GM18507 (cell line): ENCODE measurements at places on chromosomes 6 and 20.

DNA sequence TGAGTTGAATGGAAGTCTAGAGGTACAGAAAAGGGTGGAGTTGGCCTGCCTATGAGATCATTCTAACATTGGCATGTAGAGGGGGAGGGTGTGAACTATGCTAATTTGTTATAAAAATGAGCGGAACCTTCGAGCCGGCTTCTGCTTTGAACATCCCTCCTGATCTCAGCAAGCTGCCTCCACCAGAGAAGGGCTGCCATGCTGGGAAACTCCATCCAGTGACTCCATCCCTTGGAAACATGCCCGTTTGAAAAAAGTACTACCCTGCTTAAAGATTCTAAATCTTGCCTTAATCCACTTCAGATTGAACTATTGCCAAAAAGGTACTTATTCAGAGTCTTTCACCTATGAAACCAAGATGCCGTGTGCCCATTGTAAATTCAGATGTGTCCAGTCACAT, 43.6 kb upstream of the TMEM170B start:
- no peak for DNase-seq

DNA sequence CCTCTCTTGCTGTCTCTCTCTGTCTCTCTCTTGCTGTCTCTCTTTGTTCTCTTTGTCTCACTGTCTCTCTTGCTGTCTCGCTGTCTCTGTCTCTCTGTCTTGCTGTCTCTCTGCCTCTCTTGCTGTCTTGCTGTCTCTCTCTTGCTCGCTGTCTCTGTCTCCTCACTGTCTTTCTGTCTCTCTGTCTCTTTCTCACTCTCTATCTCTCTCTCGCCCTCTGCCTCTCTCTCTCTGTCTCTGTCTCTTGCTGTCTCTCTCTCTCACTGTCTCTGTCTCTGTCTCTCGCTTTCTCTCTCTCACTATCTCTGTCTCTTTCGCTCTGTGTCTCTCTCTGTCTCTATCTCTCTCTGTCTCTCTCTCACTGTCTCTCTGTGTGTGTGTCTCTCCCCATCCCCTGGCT, 92.9 kb upstream of the MC3R start:
- DNase-seq: no peak

GRCh38 chr6:128438393-128438792, 82.0 kb downstream of the PTPRK start:
- no peak for DNase-seq

- DNase-seq: no peak
Measured at GRCh38 chr6:20559924-20560551, 25.8 kb downstream of the CDKAL1 start.

DNA sequence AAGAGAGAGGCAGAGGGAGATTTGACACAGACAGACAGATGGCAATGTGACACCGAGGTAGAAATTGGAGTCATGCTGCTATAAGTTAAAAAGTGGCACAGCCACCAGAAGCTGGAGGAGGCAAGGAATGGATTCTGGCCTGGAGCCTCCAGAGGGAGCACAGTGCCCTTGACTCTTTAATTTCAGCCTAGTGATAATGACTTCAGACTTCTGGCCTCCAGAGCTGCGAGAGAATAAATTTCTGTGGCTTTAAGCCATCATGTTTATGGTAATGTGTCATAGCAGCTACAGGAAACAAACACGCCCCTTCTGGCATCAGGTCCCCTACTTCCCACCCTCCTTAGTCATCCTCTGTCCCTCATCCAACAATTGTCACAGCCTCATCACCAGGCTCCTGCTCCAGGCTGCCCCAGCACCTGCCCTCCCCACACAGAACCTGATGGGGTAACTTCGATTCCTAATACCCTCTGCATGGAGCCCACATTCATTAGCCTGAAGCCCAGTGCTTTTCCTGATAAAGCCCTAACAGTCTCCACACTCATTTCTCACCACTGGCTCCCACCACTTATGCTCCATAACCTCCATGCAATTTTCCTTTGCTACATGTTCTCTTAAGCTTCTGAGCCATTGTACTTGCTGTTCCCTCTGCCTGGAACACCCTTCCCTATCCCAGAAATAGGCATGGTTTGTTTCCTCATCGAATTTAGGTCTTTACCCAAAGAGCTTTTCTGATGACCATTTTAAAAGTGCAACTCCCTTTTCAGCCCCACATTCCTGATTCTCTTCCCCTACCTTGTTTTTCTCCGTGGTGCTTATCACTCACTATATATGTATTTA, 69.7 kb upstream of the TOX2 start:
- DNase-seq: no peak

DNA sequence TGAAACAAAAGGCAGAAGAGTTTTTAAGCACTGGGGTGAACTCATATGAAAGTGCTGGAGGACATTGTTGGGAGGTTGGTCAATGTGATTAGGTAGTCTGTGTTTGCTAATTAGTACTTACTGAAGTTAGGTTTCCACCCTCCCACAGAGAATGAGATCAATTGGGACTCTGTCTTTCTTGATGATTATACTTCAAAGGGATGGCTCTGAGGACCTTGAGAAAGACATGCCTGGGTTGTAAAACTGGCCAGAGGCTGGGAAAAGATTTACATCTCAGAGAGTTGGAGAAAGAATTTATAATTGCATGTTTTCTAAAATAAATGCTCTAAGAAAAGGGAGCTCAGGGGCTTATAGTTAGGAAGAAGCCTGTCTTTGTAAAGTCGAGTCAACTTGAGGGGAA, 74.0 kb downstream of the CD109 start:
- DNase-seq: no peak

DNA sequence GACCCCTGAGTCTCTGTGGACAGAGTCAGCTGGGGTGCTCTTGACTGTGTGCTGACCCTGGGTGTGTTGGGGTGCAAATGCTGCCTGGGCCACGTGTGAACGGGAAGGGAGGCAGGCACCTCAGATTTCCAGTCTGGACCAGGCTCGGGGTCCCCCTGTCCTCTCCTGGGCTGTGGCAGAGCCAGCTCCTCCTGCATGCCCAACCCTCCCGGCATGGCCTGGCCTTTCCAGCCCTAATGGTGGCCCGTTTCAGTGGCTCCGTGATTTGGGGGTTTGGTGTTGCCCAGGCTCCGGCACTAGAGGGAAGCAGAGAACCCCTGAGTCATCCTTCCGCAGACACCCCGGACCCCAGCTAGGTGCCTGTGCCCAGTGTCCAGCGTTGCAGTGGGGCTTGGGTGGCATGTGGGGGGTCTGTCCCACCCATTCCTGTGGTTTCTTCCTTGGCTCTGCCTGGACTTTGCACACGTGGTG, 9.1 kb downstream of the RBM38 start:
- DNase-seq: no peak

DNA sequence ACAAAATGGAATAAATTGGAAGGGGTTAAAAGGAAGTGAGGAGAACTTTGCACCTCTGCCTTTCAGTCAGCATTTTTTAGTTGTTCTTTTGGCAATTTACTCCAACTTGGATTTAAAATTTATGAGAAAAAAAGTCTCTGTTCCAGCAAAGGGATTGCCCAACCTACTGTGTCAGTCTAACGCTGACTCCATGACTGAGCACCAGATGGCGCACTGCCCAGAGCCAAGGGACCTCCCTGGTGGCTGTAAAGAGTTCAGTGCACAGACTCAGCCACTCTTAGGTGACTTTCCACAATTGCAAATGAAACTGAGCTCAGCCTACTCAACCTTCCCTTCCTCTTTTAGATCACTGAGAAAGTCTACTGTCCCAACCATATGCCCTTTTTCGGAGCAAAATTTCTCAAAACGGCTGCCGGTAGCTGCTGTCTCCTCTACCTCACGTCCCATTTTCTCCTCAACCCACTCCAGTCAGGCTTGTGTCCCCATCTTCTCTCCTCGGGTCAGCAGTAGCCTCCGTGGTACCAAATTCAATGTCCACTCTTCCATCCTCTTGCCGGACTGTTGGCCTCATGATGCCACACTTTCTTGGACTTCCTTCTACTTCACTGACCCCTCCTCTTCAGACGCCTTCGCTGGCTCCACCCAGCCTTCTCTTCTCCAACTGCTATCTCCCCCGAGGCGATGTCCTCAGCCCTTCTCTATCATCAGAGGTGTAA, 38.7 kb downstream of the GSTA2 start:
- DNase-seq: peak; percentile 49

DNA sequence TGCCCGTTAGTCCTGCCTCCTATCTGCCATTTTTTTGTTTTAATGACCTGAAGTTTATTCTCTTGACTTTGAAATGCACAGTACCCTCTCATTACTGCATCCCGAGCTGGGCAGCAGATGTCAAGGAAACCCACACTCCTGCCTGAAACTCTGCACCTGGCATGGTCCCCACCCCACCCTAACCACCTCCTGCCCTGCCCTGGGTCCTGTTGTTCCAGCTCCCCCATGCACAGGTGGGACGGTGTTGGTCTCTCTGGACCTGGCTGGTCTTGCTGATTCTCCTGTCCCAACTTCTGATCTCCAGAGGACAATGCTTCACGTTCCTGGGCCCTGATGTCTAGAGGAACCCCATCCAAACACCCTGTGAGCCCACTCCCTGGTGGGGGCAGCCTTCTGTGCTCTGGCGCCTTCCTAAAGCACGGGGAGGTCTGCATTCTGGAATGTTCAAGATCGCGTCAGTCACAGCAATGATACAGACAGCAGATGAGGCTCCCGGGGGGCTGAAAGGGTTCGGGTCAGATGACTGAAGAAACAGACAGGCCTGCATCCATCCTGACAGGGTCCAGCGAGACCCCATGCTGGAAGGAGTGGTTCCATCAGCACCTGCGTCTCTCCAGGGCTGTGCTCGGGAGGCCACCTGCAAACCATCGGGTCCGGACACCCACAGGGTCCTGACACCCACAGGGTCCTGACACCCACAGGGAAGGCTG, 73.6 kb downstream of the ERMARD start:
- no peak for DNase-seq

GRCh38 chr6:18362058-18362561, 25.0 kb upstream of the RNF144B start:
- no peak for DNase-seq

- DNase-seq: no peak
Measured at GRCh38 chr6:16162003-16162402, 33.1 kb downstream of the MYLIP start.

- DNase-seq: no peak
Measured at GRCh38 chr6:135066806-135067205, 12.2 kb upstream of the HBS1L start.
